ENCODE measurements at places on chromosomes 1 and 21. TPM values are rescaled to one million over a fixed set of nuclear protein-coding genes. Genes with fewer than 3 reads are reported as not detected.
A peak's percentile ranks its signal among the peaks of the same experiment; 100 is the strongest.

TNFRSF25 gene
- polyA plus RNA-seq = 12.4 TPM

NMNAT2 gene
- 0.80 TPM for polyA plus RNA-seq

ATP1A2 gene
- not detected for polyA plus RNA-seq

DNA sequence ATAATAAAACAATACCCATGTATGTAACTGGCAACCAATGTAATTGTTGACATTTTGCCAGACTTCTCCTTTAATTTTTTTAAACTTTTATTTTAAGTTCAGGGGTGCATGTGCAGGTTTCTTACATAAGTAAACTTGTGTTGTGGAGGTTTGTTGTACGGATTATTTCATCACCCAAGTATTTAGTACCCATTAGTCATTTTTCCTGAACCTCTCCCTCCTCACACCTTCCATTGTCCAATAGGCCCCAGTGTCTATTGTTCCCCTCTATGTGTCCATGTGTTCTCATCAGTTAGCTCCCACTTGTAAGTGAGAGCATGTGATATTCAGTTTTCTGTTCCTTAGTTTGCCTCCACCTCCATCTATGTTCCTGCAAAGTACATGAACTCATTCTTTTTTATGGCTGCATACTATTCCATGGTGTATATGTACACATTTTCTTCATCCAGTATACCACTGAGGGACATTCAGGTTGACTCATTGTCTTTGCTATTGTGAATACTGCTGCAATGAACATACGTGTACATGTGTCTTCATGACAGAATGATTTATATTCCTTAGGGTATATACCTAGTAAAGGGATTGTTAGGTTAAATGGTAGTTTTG, 6.7 kb downstream of the DEPDC1 start:
- DNase-seq = peak; percentile 9

DNA sequence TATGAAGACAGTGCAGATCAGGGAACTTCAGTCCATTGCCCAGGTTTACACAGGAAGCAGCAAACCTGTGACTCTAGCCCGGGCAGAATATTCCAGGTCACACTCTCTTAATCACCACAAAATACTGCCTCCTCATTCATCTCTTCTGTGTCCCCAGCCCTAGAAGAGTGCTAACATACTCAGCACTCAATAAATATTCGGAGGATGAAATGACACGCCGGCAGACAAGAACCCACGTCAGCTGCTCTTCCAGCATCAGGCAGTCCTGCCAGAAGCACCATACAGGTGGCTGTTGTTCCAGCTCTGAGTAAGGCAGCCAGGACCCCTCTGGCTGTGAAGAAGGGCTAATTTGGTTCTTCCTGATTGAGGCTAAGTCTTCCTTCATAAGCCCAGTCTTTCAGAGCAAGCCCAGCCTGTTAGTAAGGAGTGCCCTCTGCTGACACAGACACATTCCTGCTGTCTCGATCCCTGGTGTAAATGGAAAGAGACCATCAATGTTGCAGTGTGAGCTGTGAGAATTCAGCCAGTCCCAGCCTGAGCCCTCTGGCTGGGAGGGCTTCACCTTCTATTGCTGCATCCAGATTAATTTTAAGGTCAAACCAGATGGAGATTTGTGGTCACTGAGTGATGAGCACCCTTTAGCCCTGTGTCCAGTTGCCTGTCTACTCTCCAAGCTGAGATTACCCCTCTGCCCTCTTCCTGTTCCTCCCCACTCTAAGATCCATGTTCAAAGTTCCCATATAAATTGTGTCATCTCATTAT, 45.0 kb upstream of the KIRREL1 start:
- no peak for DNase-seq

DNA sequence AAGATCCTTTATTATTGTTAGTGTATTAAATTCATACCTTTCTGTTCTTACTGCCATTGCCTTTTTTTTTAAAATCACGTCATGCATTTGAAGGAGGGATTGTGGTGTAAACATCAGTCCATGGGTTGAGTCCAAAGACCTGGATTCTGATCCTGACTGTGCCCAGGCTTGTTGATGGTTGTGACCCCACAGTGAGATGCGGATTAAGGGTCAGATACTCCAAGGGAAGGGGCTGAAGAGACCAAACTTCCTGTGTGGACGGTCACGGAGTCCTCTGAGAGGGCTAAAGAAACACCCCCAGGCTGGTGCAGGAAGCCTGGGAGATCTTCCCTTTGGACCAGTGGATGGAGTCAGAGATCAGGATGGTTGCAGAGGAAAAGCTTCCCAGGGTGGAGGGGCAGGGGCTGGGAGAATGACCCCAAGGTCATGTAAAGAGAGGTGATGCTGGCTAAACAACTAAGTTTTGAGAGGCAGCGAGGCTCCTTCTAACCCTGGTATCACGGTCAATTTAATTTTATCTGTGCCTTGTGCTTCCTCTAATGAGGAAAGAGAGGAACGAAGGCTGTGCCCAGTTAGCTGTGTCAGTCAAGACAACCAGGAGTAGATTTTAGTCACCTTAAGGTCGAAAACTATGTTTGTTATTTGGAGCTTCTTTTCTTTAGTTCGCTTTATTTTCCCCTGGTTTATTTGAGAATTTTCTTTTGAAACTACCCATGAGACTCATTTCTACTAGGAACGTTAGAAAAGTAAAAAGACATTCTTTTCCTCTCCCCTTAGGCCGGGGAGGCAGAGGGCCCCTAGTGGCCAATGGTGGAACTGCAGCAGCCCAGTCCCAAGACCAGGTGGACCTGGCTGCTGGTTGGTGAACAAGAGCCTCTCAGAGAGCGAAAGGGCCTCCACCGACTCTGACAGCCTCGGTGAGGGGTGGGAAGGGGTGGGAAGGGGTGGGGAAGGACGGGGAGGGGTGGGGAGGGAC, 8.7 kb upstream of the GPR161 start:
- DNase-seq = no peak

GRCh38 chr1:37650721-37651120, 16.0 kb upstream of the RSPO1 start:
- no peak for DNase-seq

DNA sequence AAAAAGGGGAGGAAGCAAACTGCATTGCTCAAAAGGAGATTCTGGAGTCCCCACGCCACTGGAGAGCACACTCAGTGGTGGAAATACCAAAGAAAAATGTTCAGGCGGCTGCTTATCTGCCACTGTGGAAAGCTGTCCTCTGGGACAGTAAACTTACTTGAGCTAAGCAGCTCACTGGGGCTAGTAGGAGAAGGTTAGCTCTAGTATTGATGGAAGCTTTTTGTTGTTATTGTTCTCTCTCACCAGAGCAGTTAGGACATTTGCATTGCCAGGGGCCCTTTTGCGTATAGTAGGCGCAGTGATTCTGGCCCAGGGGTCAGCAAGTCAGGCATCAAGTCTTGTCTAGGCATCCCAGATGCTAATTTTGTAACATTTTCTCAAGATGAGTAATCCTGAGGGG, 15.6 kb downstream of the BACE2 start:
- no peak for DNase-seq

- DNase-seq = no peak
These were observed 685.7 kb downstream of the ADGRL2 start for GRCh38 chr1:82486468-82486867.

GRCh38 chr1:90809996-90810395, 92.9 kb upstream of the BARHL2 start:
- DNase-seq = no peak

- no peak for DNase-seq
These were observed 54.8 kb downstream of the NGF start for GRCh38 chr1:115283249-115283648.
